ENCODE measurements at places on chromosomes 11 and 22. TPM values are rescaled to one million over a fixed set of nuclear protein-coding genes. Genes with fewer than 3 reads are reported as not detected.

Gene RAB36
- 0.42 TPM for total RNA-seq

Gene OR8G1
- not detected for total RNA-seq

GRCh38 chr11:67120456-67120855 lies 1.4 kb downstream of the KDM2A start:
- no peak for DNase-seq

- no peak for DNase-seq
Measured at GRCh38 chr22:44391481-44392445, 79.0 kb upstream of the SHISAL1 start.

- no peak for DNase-seq
Measured at GRCh38 chr22:39434243-39434653, 22.6 kb upstream of the MGAT3 start.

DNA sequence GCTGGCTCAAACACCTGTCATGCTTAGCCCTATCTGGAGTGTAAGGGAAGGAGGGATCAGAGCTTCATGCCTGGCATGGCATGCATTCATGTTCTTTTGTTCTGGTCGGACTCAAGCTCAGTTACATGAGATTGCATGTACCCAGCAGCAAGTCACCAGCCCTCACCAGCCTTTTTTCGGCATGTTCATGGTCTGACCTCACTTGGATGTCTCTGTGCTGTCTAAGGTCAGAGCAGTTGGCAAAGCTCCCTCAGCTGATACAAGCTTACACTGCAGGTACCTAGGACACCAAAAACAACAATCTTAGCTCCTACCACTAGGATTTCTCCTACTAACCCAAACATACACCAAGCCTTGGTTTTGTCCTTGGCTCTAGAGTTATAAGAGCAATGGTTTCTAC lies 152.6 kb downstream of the BARX2 start:
- DNase-seq, result no peak

DNA sequence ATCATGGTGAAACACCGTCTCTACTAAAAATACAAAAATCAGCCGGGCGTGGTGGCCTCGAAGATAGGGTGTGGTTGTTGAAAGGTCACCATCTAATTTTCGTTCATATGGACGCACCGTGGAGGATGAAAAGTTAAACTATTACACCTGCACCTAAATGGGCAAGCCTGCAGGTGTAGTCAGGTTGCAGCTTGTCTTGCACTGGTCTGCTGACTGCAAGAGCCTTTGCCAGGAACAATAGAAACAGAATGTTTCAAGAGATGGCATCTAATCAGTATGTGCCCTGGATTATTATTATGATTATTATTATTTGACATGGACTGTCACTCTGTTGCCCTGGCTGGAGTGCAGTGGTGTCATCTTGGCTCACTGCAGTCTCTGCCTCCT lies 908 bp downstream of the NADSYN1 start:
- no peak for DNase-seq

GRCh38 chr22:37240941-37241320 lies 3.1 kb downstream of the RAC2 start:
- no peak for DNase-seq

Gene CD3E
- not detected for total RNA-seq

DNA sequence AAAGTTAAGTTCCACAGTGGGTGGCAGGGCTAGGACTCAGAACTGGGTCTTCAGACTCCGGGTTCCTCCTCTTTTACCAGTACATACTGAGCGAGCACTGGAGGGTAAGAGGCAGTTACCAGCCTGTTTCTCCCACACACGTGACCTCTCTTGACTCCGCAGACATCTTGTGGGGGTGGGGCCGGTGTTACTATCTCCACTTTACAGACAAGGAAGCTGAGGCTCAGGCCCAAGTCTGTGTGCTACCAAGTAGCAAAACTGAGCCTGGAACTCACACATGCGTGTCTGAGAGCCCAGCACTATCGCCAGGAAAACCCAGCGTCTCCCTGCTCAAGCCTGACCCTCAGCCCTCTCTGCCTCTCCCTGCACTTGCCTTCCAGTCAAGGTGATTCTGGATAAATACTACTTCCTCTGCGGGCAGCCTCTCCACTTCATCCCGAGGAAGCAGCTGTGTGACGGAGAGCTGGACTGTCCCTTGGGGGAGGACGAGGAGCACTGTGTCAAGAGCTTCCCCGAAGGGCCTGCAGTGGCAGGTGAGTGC lies 16.0 kb upstream of the SMIM35 start:
- no peak for DNase-seq

DNA sequence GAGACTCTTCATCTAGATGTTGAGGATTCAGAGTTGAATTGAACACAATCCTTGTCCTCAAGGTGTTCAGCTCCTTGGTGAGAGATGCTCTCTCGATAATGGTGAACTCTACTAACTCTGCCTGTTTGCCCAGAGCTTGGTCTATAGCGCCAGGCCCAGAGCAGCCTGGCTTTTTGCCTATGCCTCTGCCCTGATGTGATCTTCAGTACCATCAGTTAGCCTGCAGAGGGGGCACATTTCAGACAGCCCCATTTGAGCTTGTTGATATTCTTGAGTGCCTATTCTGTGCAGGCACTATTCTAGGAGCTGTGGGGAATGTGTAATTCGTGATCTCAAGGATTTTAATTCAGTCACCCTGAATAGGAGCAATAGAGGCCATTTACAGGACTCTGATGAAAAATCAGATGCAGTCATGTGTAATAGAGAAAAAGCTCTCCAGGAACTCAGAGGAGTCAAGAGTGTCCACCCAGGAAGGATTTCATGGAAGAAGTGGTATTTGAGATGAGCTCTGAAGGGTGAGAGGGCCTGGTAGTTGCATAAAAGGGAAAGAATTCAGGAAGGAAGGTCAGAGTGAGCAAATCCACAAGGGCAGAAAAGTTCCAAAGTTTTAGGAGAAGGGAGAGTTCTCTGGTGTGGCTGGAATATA lies 19.3 kb downstream of the GTPBP1 start:
- DNase-seq, result no peak
